ENCODE measurements at places on chromosomes 5 and 9. TPM values are rescaled to one million over a fixed set of nuclear protein-coding genes. Genes with fewer than 3 reads are reported as not detected.

GRCh38 chr9:107039542-107039941 lies 176.6 kb downstream of the ZNF462 start:
- no peaks in the 10 kb centered on the region for H3K36me3 ChIP-seq
- no peak overlapping the region for H3K4me3 ChIP-seq
- H3K27ac ChIP-seq, result no peak overlapping the region
- DNase-seq, result no peak
- peaks cover 4% of the 10 kb centered on the region for H3K27me3 ChIP-seq

- H3K27ac ChIP-seq, result no peak overlapping the region
- no peaks in the 10 kb centered on the region for H3K36me3 ChIP-seq
- no peak overlapping the region for H3K4me3 ChIP-seq
- H3K4me1 ChIP-seq, result no peaks in the 10 kb centered on the region
Observed at GRCh38 chr5:135944967-135945560, 9.7 kb downstream of the LECT2 start.

DNA sequence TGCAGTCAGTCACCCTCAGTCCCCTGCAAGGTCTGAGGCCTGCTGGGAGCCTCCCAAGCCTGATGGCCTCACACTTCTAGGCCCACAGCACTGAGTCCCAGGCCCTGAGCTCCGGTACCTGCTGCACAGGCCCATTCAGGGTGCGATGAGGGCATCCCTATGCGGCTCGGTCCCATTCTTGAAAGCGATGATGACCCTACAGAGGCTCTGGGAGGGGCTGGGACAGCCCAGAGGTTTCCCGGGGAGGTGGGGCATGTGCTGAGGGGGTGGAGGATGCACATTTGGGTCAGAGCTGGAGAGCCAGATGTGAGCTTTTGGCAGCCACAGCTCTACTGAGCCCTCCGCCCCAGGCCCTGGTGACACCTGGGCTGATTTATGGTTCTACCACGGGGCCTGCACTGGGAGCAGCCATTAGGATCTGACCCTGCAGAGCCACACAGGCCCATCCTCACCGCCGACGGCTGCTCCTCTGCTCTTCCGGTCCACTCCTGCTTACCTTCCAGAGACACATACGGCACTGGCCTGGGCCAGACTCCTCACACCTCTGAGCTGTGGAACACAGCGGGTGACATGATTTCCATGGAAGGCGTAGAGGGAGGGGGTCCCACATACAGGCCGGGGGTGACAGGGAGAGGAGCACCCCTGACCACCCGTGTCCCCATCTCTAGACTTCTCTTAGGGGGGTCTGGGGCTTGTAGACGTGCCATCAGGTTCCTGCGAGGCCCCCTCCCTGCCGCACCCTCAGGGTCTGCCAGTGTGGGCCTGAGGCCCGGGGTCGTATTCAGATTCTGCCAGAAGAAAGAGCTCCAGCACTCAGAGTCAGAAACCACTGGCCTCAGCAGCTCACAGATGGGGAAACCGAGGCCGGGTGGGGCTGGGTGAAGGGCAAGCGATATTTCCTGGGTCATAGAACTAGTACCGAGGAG lies 53.4 kb downstream of the COL23A1 start:
- H3K27ac ChIP-seq, result no peak overlapping the region
- no peak overlapping the region for H3K4me3 ChIP-seq
- no peak for DNase-seq
- H3K36me3 ChIP-seq, result no peaks in the 10 kb centered on the region
- no peaks in the 10 kb centered on the region for H3K27me3 ChIP-seq
- H3K4me1 ChIP-seq, result no peaks in the 10 kb centered on the region

GRCh38 chr5:32562843-32563242 lies 22.5 kb upstream of the SUB1 start:
- H3K4me3 ChIP-seq, result no peak overlapping the region
- no peaks in the 10 kb centered on the region for H3K4me1 ChIP-seq
- no peaks in the 10 kb centered on the region for H3K27me3 ChIP-seq
- H3K27ac ChIP-seq, result no peak overlapping the region
- no peaks in the 10 kb centered on the region for H3K36me3 ChIP-seq

- no peaks in the 10 kb centered on the region for H3K4me1 ChIP-seq
- peaks cover 7% of the 10 kb centered on the region for H3K27me3 ChIP-seq
- H3K4me3 ChIP-seq, result no peak within 1 kb of the TSS
- H3K27ac ChIP-seq, result no peak within 1 kb of the TSS
- no peaks in the 10 kb centered on the region for H3K36me3 ChIP-seq
Observed at GRCh38 chr9:38720083-38720745, at the start of gene FAM240B. Gene FAM240B (minus strand): TSS chr9:38720133. CDS start chr9:38703999, 16,134 bp downstream.

GRCh38 chr5:43190755-43191603 lies 1.0 kb upstream of the NIM1K start:
- H3K4me1 ChIP-seq, result peaks cover 29% of the 10 kb centered on the region
- H3K36me3 ChIP-seq, result peaks cover 11% of the 10 kb centered on the region
- DNase-seq, result no peak

Gene MLANA
- total RNA-seq, result not detected
